ENCODE measurements at places on chromosomes 3 and 15.

GRCh38 chr3:110731148-110731547, 340.5 kb upstream of the NECTIN3 start:
- DNase-seq, result no peak

- no peak for DNase-seq
Measured at GRCh38 chr3:186002884-186003472, 65.2 kb upstream of the TRA2B start.

- peak; percentile 52 for DNase-seq
Measured at GRCh38 chr15:101043911-101044624, 124.9 kb downstream of the LRRK1 start.

- DNase-seq, result no peak
Measured at GRCh38 chr3:102608875-102609274, 174.1 kb downstream of the ZPLD1 start.

DNA sequence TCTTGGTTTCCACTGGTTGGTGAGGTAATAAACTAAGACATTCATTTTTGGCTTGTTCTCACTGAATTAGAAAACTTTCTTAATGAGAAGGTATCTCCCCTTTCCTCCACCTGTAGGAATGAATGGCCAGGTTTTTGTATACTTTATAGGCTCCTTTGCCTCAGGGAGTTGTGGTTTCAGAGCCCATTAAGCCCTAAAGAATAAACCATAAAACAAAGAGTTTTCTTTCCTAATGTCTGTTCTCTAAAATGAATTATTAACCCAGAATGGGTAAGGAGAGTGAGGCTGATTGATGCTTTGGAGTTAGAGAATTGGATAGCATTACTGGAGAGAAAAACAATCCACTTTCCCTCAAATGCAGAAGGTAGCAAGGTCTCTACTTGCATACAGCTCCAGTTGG, 67.6 kb downstream of the TIGIT start:
- no peak for DNase-seq

- DNase-seq, result no peak
Measured at GRCh38 chr3:71423151-71423906, 160.2 kb downstream of the FOXP1 start.

DNA sequence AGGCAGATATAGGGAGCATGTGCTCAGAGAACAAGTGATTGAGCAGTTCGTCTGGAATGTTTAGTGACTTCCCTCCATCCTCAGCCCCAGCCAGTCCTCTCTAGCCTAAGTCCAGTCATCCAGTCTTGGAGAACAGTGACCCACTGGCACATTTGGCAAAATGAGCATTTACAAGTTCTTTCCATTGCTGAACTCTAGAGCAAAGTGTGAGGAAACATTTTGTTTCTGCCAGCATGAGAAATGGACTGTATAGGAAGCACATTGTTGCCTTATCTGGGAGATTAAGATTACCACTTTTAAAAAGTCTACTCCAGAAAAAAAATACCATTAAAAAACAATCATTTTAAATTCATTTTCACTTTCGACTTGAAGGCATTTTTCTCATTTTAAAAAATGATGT, 353.6 kb downstream of the SHQ1 start:
- DNase-seq, result no peak

DNA sequence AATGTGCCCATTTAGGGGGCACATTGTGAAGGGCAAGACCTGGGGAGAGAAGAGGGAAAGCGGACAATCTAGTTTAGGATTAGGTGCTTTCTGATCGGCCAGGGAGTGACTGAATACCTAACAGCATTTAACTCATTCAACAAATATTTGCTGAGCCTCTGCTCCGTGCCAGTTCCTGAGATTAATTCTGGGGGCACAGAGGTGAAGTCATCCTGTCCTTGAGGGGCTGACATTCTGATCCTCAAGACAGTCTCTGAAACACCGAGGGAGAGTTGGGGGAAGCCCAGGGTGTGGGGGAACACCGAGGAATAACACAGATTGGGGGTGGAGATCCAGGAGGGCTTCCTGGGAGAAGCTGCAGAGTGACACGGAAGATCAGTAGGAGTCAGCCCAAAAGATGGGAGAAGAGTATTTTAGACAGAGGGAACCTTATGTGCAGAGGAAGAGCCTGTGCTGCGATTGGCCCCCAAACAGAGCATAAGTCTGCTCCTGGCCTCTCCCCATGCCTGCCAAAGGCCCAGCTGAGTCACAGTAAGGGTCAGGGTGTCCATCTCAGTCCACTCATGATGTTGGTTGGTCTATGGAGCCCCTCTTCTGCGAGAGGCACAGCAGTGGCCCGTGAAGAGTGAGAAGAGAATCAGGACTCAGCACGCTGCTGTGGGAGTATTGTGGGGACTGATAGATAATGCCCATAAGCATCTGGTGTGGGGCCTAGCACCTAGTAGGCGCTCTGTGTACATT, 60.2 kb downstream of the AMOTL2 start:
- no peak for DNase-seq

GRCh38 chr15:48671103-48672022, 25.9 kb upstream of the FBN1 start:
- DNase-seq, result peak; percentile 81

GRCh38 chr3:45907769-45908705, 21.7 kb downstream of the CCR9 start:
- no peak for DNase-seq

GRCh38 chr3:197027896-197028727, 1.5 kb downstream of the MELTF start:
- no peak for DNase-seq

GRCh38 chr3:181298421-181298820, 308.9 kb upstream of the DNAJC19 start:
- no peak for DNase-seq

DNA sequence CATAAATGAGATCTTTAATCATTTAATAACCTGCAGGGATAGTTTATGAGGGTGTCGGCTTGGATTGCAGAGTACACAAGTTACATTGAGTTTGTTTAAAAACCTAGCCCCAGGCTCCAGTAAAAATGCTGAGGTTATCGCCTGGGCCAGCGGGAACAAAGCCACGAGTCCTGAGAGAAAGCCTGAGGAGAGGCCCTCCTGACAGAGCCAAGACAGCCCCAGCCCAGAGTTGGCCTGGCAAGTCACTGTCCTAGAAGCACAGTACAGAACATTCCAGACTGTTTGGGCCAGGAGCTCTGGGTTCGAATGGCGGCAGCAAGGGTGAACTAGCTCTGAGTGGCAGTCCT, 32.4 kb downstream of the SEC61A1 start:
- no peak for DNase-seq

DNA sequence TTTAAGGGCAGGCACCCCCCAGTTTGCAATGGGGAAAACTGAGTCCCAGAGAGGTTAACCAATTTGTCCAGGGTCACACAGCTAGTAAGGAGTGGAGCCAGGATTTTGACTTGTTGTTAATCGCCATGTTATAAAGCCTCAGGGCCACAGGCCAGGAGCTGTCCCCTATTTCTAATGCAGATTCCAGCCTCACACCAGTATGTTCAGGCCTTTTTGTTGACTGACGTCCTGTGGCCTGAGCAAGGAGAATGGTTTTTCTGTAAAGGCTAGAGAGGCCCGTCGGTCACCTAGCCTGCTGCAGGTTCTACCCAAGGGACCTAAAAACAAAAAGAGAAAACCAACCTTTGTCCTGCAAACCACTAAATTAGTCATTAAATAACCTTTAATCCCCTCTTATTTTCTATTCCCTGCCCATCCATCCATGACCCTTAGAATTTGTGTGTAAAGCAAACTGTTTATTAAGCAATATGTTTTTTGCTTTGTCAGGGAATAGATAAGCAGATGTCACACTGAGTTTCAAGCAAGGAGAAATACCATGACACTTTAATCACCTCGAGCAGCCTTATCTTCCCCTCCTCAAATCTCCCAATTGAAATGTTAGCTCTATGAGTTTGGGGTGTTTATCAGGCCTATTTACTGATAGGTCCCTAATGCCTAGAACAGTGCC, 14.1 kb downstream of the ACOX2 start:
- DNase-seq, result no peak

DNA sequence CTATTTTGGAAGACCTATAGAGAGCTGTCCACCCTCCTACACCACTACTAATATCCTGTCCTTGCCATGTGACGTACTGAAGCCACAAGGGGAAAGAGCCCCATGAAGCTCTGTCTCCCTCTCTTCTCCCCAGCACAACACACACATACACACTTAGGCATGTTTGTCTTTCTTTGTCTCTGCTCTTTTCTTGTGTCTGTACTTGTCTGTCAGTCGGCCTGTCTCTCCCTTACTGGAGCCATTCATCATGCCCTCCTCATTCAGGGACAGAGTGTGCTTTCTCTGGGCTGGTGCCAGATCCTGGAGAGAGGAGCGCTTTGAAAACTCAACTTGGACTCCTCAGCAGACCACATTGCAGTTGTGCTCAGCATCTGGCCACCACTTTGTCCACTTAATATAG, 47.6 kb downstream of the PSMD6 start:
- no peak for DNase-seq

DNA sequence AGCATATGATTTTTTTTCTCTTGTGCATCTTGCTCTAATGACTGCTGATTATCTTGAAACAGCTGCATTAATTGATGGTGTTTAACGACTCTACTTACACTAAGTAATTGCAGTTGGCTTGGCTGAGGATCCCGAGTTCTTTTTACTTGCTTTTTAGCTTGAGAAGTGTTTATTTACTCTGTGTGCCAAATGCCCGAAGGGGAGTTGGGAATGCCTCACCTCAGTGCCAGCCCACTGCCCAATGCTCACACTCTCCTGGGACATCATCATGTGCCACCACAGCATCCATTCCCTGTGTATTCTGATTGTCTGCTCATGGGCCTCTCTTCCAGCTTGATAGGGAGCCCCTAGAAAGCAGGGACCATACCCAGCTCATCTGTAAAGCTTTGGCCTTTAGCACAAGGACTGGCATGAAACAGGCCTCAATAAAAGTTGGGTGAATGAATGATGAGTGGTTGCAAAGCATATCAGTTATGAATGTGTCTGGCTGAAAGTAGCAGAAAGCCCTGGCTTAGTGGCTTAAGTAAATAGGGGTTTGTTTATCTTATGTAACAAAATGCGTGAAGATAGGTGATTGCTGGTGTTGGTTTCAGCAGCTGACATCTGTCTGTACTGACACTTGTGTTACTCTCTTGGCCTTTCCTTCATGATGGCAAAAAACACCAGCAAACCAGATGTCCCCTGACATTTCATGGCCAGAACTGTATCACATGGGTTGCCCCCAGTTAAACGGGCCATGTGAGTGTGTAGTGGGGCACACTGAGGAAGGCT, 8.1 kb downstream of the PXYLP1 start:
- no peak for DNase-seq

DNA sequence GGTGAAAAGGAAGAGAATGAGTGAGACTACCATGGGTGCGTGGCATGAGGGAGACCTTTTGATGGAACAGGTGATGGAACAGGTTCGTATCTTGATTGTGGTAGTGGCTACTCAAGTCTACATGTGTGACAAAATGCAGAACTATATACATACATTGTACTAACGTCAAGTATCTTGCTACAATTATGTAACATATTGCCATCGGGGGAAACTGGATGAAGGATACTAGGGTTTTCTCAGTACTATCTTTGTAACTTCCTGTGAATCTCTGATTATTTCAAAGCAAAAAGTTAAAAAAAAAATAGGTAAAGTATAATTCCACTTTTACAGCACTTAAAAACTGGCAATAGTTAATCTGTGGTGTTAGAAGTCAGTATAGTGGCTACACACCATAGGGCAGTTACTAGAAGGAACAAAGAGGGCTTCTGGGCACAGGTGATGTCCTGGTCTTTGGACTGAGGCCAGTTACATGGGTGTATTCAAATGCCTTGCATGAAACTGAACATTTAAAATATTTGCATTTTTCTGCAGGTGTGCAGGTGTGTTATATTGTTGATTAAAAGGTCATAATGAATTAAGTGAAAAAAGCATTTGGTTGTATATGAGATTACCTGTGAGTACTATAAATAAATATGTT, 61.4 kb downstream of the LRRK1 start:
- no peak for DNase-seq

DNA sequence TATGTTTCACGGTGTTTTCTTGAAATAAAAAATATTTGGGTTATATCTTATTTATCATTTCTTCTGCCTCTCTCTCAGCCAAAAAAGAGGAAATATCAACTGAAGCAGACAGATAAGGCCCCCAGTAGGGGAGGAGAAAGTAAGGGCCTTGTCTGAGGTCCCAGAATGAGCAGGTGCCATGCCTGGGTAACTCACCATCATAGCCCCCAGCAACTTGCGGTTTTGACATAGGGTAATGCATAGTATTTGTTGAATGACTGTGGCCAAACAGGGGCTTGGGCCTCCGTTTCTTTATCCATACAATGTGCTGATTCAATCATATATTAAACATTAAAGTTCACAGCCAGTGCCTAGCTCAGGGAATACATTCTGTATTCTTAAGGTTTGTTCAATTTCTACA, 119.6 kb downstream of the ABI3BP start:
- no peak for DNase-seq

GRCh38 chr3:13280811-13281506, 139.2 kb downstream of the NUP210 start:
- DNase-seq, result no peak

GRCh38 chr3:94372026-94372425, 309.2 kb downstream of the NSUN3 start:
- DNase-seq, result no peak

GRCh38 chr15:73939138-73939537, 12.9 kb downstream of the LOXL1 start:
- no peak for DNase-seq

- DNase-seq, result no peak
Measured at GRCh38 chr3:181626036-181626435, 85.7 kb upstream of the SOX2 start.

DNA sequence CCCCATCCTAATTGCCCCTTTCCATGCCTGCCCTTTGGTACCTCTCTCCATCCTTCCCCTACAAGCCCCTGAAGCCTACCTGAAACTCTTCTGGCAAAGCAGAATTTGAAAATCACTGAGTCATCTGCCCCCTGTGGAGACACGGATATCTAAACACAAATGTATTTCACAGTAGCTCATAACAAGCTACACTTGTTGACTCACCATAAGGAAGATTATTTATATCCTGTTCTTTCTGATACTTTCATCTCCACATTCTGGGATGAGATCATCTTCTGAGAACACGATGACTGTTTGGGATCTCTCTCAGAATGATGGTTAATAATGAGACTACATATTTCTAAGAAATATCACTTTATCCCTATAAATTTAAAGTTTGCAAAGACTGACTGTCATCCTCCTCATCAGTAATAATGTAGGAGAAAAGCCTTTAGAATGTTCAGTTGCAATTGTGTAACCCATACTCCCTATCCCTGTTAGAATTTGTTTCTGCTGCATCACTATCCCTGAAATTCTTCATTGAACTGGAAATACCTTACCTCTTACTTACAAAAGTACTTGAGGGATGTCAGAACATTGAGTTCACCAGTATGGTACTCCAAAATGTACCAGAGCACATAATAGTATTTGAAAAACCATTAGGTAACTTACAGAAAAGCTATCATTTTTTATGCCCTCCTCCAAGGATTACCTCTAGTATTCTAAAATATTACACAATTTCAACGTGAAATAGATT, 116.1 kb upstream of the IL12A start:
- DNase-seq, result no peak

GRCh38 chr3:10992017-10992942, at the start of gene SLC6A1:
TSS of gene SLC6A1 (plus strand) at chr3:10992748. CDS start at chr3:11017212, 24,464 bp downstream.
- no peak for DNase-seq

- DNase-seq, result no peak
Measured at GRCh38 chr3:121768452-121768851, 18.9 kb upstream of the GOLGB1 start.
